Smooth muscle cell of the pulmonary artery (primary cell): ENCODE measurements at places on chromosomes 2 and 18. TPM values are rescaled to one million over a fixed set of nuclear protein-coding genes. Genes with fewer than 3 reads are reported as not detected.

The VWA3B gene
- not detected in 2 replicates for total RNA-seq

The ITPRIPL1 gene
- 0.26 and 1.3 TPM in 2 replicates for total RNA-seq

The IGFBP2 gene
- total RNA-seq, result 705 and 731 TPM in 2 replicates

The CYP27C1 gene
- under 0.01 and 0.13 TPM in 2 replicates for total RNA-seq

The GREB1 gene
- total RNA-seq, result 0.17 and 0.52 TPM in 2 replicates

The CNDP1 gene
- not detected in 2 replicates for total RNA-seq

The RFTN2 gene
- total RNA-seq, result 3.5 and 10.0 TPM in 2 replicates

The C1GALT1C1L gene
- total RNA-seq, result 0.20 and 1.2 TPM in 2 replicates

The POMC gene
- total RNA-seq, result 1.2 and 2.0 TPM in 2 replicates

The SCN2A gene
- 1.8 and 2.7 TPM in 2 replicates for total RNA-seq

The WIPF1 gene
- total RNA-seq, result 16.9 and 20.5 TPM in 2 replicates

The SALL3 gene
- total RNA-seq, result 0.52 TPM in 1 of 2 replicates, not detected in the other

The COL6A3 gene
- 2,074 and 3,484 TPM in 2 replicates for total RNA-seq

The LIPG gene
- 5.5 and 43.0 TPM in 2 replicates for total RNA-seq

The CPO gene
- total RNA-seq, result not detected in 2 replicates

The PSMA8 gene
- not detected in 2 replicates for total RNA-seq

The LYPD1 gene
- total RNA-seq, result 12.8 and 13.7 TPM in 2 replicates

The CHRNG gene
- not detected in 2 replicates for total RNA-seq

The RBM43 gene
- total RNA-seq, result 5.6 and 8.1 TPM in 2 replicates

The CBLN2 gene
- total RNA-seq, result 0.07 TPM in 2 replicates

The ANKRD36C gene
- total RNA-seq, result 29.8 and 38.2 TPM in 2 replicates

The PTRHD1 gene
- 15.2 and 17.9 TPM in 2 replicates for total RNA-seq

The GPR45 gene
- not detected in 2 replicates for total RNA-seq

The ALPP gene
- total RNA-seq, result not detected in 2 replicates

The PPP1R1C gene
- total RNA-seq, result 0.07 TPM in 1 of 2 replicates, not detected in the other

The ZNF397 gene
- total RNA-seq, result 14.5 and 16.5 TPM in 2 replicates

The DHX57 gene
- total RNA-seq, result 20.4 and 20.7 TPM in 2 replicates

The PLEKHB2 gene
- total RNA-seq, result 105 and 131 TPM in 2 replicates

The PLGLB1 gene
- total RNA-seq, result 0.33 and 0.40 TPM in 2 replicates

The SERPINB13 gene
- total RNA-seq, result not detected in 2 replicates

The CIB4 gene
- not detected in 2 replicates for total RNA-seq

The PROKR1 gene
- total RNA-seq, result not detected in 2 replicates

The ANKRD23 gene
- total RNA-seq, result 1.7 TPM in 2 replicates
